ENCODE measurements at places on chromosomes 1 and 21.

- DNase-seq, result no peak
These were observed 377.8 kb downstream of the OLFM3 start for GRCh38 chr1:101618900-101619299.

- no peak for DNase-seq
These were observed at the start of gene HSD3B2 for GRCh38 chr1:119414950-119415349. Gene HSD3B2 (plus strand): TSS chr1:119415150. CDS start chr1:119415420, 270 bp downstream.

DNA sequence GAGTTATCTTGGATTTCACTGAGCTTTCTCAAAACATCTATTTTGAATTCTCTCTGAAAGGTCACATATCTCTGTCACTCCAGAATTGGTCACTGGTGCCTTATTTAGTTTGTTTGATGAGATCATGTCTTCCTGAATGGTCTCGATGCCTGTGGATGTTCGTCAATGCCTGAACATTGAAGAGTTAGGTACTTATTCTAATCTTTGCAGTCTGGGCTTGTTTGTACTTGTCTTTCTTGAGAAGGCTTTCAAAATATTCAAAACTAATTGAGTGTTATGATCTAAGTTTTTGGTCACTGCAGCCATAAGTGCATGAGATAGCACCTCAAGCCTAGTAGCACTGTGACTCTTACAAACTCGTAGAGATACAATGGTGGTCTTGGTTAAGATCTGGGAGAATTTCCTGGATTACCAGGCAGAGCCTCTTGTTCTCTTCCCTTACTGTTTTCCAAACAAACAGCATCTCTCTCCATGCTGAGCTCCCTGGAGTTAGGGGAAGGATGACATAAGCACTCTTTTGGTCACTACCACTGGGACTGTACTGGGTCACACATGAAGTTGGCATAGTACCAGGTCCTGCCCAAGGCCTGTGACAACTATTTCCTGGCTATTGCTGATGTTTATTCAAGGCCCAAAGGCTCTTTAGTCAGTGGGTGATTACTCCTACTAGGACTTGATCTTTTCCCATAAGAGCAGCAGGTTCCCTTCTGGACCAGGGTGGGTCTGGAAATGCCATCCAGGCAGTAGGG, 25.6 kb downstream of the SLC22A15 start:
- no peak for DNase-seq

- no peak for DNase-seq
These were observed 292.7 kb downstream of the PRDM2 start for GRCh38 chr1:13992489-13993285.

- no peak for DNase-seq
These were observed 22.5 kb downstream of the NTMT2 start for GRCh38 chr1:170168265-170168664.

GRCh38 chr1:205444300-205444930, 11.4 kb downstream of the BLACAT1 start:
- DNase-seq, result no peak

- no peak for DNase-seq
These were observed 56.8 kb upstream of the RBM15 start for GRCh38 chr1:110282395-110282794.

DNA sequence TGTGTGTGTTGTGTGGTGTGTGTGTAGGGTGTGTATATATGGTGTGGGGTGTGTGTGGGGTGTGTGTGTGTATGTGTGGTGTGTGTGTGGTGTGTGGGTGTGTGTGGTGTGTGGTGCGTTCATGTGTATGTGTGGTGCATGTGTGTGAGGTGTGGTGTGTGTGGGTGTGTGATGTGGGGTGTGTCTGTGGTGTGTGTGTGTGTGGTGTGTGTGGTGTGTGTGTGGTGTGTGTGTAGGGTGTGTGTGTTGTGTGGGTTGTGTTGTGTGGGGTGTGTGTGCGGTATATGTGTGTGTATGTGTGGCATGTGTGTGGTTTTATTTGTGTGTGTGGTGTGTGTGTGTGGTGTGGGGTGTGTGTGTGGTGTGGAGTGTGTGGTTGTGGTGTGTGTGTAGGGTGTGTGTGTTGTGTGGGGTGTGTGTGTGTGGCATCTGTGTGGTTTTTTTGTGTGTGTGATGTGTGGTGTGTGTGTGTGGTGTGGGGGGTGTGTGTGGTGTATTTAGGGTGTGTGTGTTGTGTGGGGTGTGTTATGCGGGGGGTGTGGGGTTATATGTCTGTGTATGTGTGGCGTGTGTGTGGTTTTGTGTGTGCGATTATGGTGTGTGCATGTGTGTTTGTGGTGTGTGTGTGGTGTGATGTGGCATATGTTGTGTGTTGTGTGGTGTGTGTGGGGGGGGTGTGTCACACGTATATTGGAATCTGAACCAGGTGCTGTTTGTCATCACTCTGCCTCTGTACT, 17.1 kb upstream of the ZBTB21 start:
- no peak for DNase-seq

DNA sequence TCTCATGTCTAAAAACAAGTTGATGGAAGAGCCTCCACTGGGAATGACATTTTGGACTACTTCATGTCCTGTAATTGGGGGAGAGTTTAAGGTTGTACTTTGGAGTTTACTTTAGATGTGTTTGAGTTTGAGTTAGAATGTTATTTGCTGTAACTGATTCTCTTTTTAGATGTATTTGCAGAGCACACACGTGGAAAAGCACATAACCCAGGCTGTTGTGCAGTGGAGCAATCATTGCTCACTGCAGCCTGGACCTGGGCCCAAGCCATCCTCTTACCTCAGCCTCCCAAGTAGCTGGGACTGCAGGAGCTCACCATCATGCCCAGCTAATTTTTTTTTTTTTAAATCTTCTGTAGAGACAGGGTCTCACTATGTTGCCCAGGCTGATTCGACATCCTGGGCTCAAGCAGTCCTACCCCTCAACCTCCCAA, 36.7 kb upstream of the SH3D21 start:
- no peak for DNase-seq

DNA sequence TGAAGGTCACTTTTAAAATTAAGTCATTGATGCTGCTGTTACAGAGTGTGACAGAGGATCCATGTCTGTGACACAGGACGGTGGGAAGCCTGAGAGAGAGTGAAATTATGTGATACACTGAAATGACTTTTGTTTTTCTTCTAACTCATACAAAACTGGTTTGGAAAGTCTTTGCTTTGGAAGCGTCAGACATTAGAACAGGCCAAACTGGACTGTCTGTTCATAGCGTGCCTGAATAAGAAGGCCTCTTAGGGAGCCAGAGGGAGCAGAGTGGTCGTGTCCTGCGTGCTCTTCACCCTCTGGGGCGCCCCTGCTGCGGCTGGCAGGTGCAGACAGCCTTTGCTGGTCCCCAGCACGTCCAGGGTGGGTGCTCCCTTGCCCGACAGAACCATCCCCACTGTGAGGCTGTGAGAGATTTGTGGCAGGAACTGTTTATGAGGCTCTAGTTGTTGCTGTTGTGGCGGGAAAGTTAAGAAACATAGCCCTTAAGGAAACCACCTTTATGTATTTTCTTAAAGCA, 19.7 kb upstream of the PGD start:
- DNase-seq, result no peak

- DNase-seq, result peak; percentile 33
These were observed 5.5 kb upstream of the RNF223 start for GRCh38 chr1:1079408-1080121.

DNA sequence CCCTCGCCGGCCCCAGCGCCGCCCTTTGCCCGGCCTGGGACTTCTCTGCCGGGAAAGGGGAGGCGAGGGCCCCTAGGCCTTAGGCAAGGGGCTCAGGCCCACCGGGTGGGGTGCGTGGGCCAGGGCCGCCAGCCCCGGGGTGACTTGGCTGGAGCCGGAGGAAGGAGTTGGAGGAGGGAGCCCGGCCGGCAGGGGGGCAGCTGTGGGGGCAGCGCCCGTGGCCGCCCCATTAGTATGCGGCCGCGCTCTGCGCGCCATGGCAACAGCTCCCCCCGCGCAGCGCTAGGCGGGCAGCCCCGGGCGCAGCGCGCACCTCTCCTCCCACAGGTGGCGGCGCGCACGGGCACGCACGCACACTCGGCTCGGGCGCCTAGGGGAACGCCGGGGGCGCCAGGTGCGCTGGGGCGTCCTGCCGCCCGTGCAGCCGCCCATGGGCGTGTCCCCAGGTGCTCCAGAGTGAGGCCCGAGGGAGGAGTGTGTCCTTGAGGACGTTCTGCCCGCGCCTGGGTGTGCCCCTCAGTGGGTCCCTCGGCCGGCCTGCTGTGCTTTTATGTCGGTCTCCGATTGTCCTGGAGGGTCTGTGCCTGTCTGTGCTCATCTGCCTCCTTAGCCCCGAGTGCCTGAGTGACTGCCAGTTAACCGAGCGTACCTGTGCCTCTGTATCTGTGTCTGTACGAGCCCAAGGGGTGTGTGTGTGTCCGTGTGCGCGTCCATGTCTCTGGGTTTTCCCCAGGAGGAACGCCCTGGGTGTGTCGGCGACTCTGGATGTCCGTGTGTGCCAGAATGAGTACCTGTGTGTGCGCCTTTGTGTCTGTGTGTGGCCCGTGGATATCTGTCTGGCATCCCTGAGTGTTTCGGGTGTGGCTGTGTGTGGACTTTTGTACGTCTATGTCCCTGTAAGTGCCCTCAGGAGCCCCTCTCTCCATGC, 38.2 kb upstream of the WASF2 start:
- DNase-seq, result peak; percentile 35

GRCh38 chr1:161082483-161082882, 6.9 kb downstream of the NECTIN4 start:
- no peak for DNase-seq

GRCh38 chr21:31198575-31198974, 145.5 kb downstream of the TIAM1 start:
- DNase-seq, result no peak

DNA sequence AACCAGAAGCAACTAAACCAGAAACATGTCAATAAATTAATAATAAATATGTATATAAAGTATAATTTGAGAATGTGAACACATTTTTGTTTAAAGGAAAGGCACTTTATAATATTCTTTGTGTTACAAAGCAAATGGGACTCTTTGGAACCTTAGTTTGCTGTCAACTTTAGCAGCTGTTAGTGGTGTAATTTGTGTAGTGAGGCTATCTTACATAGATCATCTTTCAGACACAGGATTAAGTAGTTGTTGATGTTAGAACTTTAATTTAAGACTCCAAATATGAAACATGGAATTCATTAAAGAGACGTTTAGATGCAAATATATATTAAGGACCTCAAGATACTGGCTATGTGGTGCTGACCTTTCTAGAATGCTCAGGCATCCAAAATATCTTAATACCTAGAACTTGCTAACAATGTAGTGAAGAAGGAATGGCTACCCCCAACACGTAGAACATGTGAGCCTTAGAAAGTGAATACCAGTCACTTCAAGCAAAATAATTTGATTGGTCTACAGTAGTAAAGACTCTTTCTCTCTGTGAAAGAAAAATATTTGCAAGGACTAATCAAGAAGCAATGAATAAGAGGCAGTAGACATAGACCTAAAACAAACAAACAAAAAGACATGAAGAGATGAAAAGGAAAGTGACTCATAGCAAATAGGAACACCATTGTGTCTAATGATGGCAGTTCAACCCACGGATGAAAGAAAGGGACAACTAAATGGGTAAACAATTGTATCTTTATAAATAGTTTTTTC, 811.4 kb downstream of the USP25 start:
- DNase-seq, result no peak

DNA sequence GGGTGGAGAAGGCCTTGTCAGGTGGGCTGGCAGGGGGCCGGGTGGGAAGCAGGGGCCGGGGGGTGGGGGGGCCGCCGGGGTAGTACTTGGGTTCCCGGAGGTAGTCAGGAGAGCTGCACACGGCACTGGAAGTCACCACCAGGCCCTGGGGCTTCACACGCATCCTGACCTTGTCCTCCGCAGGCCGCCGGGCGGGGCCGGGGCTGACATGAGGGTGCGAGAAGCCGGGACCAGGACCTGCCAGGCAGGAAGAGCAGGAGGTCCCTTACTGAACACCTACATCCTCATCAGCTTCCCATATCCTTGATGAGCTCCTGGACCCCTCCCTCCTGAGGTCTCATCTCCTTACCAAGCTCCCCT, 52.0 kb downstream of the AHDC1 start:
- no peak for DNase-seq

DNA sequence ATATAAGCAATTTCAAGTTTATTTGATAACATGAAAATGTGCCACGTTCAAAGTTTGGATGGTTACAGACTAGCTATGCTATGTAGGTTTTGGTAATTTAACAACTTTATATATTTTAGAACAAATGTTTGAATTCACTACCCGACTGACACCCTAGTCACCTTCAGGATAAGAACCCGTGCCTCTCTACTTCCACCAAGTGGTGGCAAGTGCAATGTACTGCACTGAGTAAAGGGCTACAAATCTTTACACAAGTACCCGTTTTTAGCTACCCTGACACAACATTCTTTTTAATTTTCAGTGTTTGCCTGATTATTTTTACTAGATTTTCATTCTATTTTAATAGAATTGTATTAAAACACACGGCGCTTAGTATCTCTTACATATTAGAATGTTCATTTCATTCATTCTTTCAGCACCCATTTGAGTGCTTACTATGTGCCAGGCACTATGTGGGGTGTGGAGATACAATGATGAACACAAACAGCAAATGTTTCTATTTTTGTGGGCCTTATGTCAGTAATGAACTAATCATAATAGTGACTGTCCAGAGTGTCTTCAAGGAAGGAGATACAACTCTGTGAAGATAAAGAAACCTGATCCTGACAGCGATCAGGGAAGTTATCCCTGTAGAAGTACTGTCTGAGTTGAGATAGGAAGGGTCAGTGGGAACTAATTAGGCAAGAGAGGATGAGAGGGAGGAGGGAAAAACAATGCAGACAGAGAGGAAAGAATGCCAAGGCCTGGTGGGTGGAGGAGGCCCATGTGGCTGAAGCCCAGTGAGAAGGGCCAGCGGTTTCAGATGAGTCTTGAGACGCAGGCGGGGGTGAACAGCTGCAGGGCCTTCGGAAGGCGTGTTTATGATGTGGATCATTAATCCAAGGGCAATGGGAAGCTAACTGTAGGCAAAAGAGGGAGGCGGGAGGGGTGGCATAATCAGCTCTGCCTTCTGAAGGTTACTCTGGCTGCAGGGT, 3.8 kb downstream of the LCA5L start:
- peak; percentile 6 for DNase-seq

- no peak for DNase-seq
These were observed 1.3 kb upstream of the NPPB start for GRCh38 chr1:11860083-11860482.

DNA sequence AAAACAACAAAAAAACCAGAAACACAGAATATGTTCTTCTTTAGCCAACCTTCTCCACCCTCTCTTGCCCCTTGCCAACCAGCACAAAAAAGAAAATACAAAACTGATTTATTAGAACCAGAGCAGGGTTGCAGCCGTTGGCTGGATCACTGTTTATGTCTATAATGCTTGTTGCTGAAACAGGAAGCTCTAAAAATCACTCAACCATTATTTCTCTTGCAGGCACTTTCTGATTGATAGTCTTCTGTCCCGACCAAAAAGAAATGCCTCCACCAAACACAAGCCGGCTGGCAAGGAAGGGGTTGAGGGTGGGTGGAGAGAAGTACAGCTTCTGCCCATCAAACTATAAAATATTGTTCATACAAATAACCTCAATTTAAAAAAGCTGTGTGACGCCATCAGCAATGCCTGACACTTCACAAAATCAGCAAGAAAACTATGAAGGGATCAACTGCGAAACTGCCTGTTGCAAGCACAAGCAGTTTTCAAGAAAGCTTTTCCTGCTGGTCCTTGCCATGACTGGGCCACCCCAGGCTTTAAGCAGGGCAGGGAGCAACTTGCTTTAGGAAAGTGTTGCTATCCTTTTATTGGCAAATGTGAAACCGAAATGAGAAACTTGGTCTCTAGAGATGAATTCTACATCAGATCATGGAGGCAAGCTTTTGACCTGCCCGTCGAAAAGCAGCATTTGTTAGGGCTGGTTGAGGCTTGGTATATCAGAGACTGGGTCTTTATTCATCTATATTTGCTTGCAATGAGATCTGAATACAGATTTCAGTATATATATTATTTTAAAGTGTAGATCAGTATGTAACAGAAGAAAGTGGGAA, 174.2 kb downstream of the RUNX1 start:
- no peak for DNase-seq

GRCh38 chr1:36831186-36831810, 203.0 kb downstream of the GRIK3 start:
- no peak for DNase-seq
